Cortex of kidney (tissue), 1 donor: ENCODE measurements at places on chromosomes 6 and 20.

DNA sequence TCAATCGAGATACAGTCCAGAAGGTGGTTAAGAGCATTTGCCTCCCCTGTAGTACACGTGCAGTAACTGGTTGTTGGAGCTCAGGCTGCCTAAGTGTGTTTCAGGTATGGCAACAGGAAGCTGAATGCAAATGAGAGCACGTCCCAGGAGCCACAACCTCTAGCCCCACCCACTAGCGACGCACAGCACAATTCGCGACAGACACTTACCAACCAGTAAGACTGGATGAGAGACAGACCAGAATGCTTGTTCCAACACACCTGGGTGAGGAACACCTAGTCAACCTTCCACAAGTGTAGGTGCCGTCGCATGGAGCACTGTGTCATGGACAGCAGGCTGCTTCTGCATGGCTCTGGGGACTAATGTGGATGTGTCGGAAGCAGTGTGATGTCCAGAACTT, 7.2 kb upstream of the SERPINB1 start:
- DNase-seq, result no peak

- no peak for DNase-seq
These were observed 24.7 kb upstream of the CCN6 start for GRCh38 chr6:112029045-112029822.

GRCh38 chr6:120938876-120939472, 395.3 kb downstream of the TBC1D32 start:
- no peak for DNase-seq

DNA sequence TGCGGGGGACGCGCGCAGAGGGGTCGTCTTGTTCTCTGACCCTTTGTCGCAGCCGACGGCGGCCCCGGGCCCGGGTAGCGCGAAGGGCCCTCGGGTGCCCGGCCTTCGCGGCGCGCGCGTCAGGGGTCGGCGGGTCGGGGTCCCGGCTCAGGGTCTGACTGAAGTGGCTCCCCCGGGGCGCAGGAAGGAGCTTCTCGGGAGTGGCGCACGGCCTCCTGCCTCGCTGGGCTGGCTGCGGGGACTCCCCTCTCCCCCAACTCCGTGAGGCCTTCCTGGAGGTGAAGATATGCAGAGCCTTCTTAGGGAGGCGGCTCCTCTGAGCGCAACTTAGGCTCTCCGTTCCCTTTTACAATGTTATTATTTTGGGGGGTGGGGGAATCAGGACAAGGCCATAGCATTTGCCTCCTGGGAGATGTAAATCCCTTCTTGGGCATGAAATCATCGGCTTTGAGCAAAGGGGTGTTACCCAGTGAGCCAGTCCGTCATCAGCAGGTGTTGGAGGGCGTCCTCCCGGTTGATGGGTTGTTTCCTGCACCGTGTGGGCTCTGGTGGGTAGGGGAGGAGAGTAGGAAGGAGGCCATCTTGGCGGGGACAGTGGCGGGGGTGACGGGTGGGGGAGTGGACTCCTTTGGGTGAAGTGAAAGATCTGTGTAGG, 523 bp downstream of the CDS2 start:
- DNase-seq, result no peak

DNA sequence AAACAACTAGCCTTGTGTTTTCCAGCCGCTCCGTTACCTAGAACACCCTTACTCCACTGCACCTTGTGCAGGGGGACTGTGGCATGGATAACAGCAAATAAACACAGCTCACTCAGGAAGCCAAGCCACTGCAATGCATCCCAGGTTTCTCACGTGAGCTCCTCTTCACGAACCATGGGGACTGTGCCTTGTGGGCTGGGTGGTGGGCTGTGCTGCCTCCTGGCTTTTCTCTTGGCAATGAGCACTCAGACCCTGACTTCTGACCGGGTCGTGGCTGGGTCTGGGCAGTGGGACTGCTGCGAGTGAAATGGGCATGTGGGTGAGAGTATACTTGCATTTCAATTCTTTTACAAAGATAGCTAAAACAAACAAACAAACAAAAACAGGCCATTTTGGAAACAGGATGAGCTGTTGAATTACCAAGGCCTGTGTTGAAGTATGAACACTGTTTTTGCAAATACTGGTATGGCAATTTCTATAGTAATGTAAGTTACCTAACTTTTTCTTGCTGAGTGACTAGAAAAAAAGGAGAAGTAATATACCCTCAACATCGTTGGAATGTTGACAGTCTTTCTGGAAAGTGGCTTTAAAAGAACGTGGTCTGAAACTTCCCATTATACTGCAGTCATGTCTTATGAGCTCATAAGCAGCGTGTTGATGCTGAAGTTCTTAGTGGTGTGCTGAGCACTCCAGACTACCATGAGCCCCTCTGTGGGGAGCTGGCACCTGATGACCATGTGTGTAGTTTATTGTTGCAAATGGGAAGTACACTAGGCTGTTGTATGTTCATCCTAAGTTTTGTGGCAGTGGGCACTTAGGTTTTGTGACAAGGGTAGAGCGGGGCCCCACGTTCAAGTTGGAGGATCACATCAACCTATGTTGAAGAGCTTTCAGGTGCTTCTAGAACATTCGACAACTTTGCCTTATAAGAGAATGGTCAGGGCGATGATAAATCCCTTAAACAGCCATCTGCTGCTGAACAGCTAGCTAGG, 120.4 kb downstream of the ARMC2 start:
- no peak for DNase-seq

GRCh38 chr6:164370773-164371172, 938.6 kb downstream of the C6orf118 start:
- DNase-seq, result no peak

GRCh38 chr20:44837946-44838345, 27.6 kb upstream of the RIMS4 start:
- DNase-seq, result no peak

- DNase-seq, result no peak
These were observed 173.0 kb downstream of the AIG1 start for GRCh38 chr6:143233554-143234285.

GRCh38 chr20:29298759-29299613, 1958.5 kb upstream of the DEFB115 start:
- DNase-seq, result no peak

- DNase-seq, result no peak
These were observed 162.2 kb downstream of the GJA1 start for GRCh38 chr6:121597654-121598053.

DNA sequence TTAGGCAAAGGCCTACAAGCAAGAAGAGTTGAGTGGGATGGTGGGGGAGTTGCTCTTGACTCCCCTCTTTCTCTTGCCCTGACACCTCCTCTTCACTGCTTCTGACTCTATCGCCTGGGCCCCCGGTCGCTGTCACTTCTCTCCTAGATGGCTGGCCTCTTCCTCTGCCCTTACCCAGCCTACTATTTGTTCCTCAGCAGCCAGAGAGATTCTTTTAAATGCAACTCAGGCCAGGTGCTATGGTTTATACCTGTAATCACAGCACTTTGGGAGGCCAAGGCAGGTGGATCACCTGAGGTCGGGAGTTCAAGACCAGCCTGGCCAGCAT, 4.3 kb upstream of the PDYN start:
- no peak for DNase-seq

DNA sequence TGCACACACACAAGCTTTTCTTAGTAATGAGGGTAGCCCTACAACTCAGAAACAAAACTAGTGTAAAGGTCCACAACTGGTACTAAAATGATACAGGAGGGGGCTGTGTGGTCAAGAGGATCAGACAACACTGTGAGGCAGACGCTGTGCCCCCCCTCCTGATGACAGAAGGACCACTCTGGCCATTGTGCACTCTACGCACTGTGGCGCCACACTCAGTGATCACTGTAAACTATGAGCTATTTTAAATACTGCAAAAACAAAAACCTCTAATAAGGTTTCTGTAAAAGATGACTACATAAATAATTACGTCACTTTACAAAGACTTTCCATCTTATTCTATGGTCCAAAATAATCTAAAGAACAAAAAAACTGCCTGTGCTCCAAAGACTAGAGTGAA, 96.1 kb downstream of the SLC23A2 start:
- no peak for DNase-seq

GRCh38 chr20:52624281-52624680, 347.9 kb upstream of the TSHZ2 start:
- no peak for DNase-seq

GRCh38 chr20:63756648-63756991, 17.0 kb downstream of the SLC2A4RG start:
- DNase-seq, result no peak

- DNase-seq, result no peak
These were observed 807 bp downstream of the TBC1D20 start for GRCh38 chr20:461254-462198.

- DNase-seq, result no peak
These were observed 4.6 kb downstream of the HLA-DPB1 start for GRCh38 chr6:33080127-33081089.

DNA sequence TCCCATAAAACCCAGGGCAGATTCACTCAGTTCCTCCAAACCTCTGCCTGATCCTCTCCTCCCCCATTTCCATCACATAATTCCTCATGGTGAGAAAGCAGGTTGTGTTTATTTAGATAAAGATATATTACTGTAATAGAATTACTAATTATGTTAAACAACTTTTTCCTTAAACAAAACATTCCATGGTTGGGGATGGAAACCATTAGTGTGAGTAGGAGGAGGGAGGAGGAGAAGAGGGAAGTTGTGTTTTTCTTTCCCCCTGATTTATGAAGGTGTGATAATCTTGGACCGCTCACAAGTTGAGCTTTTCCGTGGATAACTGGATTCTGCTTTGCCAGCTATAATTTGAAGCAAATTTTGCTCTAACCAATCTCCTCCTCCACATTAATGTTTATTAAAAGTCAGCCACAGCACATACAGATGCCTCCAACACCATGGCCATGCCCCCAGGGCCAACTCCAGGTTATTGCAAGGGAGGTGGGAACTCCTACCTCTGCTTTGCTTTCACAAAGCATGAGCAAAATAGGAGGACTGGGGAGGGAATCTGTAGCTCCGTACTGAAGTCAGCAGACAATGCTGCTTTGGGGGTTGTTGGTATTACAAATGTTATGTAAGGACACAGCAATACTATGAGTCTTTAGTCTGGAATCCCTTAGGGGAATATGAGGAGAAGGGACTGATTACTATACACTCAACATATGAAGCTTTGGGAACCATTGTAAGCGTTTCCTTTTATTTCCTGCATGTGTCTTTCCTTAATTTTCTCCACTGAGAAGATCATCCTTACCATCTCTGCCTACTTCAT, 542.0 kb downstream of the DHX35 start:
- DNase-seq, result no peak

- no peak for DNase-seq
These were observed 433.5 kb downstream of the RFPL4B start for GRCh38 chr6:112780498-112781096.

DNA sequence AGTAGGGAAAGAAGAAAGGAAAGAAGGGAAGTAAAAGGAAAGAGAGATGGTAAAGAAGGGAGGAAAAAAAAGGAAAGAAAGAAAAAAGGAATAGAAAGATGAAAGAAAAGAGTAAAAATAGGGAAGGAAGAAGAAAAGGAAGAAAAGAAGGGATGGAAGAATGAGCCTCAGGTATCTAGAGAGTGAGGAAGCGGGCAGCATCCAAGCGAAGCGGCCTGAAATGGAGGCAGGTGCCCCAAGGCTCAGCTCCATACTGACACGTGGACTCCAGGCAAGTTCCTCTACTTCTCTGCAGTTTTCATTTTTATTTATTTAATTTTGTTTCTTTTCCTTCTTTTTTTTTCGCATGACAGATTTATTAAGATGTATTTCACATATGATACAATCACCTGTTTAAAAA, 373.1 kb downstream of the ESR1 start:
- DNase-seq, result no peak

GRCh38 chr6:31740397-31741223, 805 bp downstream of the MSH5 start:
- no peak for DNase-seq

DNA sequence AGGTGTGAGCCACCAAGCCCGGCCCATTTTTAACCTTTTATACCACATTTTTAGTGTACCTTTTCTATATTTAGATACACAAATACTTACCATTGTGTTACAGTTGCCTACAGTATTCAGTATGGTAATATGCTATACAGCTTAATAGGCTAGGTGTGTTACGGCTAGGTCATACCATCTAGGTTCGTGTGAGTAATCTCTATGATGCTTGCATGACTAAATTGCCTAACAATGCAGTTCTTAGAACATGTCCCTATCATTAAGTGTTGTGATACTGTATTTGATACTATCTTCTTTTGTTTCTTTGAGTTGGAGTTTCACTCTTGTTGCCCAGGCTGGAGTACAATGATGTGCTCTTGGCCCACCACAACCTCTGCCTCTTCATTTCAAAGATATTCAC, 387.7 kb upstream of the SASH1 start:
- no peak for DNase-seq

DNA sequence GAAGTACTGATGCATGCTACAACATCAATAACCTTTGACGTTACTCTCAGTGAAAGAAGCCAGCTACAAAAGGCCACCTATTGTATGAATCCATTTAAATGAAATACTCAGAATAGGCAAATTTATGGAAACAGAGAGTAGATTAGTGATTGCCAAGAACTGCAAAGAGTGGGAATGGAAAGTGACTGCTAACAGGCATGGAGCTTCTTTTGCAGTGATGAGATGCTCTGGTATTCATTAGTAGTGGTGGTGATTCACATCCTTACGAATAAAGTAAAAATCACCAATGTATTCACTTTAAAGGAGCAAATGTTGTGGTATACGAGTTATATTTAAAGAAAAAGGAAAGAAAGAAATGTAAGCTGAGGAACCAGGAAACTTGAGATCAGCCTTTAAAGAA, 126.8 kb upstream of the SAMD5 start:
- DNase-seq, result no peak

- DNase-seq, result no peak
These were observed 1188.0 kb downstream of the GRIK2 start for GRCh38 chr6:102581378-102582124.

DNA sequence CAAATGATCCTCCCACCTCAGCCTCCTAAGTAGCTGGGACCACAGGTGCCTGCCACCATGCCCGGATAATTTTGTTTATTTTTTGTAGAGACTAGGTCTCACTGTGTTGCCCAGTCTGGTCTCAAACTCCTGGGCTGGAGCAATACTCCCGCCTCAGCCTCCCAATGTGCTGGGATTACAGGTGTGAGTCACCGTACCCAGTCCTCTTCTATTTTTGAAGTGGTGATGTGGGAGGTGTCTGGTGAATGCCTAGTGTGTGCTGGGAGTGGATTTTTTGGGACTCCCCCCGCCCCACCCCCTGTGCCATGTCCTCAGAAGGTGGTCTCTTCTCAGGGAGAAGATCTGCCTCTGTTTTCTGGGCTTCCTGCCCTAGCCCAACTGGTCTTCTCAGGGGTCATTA, 47.9 kb upstream of the CLDN20 start:
- DNase-seq, result no peak

GRCh38 chr20:46361381-46361780, 45.0 kb downstream of the ELMO2 start:
- no peak for DNase-seq

GRCh38 chr20:47568019-47568418, 66.3 kb downstream of the NCOA3 start:
- DNase-seq, result no peak

GRCh38 chr20:44714701-44715498, at the start of gene CCN5:
Gene CCN5 (plus strand): TSS chr20:44715369. CDS start chr20:44715391, 22 bp downstream.
- no peak for DNase-seq
